RKO (cell line): ENCODE measurements at places on chromosomes 6 and 20.
A peak's percentile ranks its signal among the peaks of the same experiment; 100 is the strongest.

DNA sequence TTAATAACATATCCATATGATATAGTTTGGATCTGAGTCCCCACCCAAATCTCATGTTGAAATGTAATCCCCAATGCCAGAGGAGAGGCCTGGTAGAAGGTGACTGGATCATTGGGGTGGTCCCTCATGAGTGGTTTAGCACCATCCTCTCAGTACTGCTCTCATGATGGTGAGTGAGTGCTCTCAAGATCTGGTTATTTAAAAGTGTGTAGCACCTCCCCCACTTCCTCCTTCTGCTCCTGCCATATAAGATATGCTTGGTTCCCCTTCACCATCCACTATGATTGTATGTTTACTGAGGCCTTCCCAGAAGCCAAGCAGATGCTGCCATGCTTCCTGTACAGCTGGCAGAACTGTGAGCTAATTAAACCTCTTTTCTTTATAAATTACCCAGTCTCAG is 22.9 kb downstream of the IRF4 start:
- no peak for DNase-seq

GRCh38 chr6:137724495-137725211 is 142.4 kb upstream of the TNFAIP3 start:
- DNase-seq, result no peak

DNA sequence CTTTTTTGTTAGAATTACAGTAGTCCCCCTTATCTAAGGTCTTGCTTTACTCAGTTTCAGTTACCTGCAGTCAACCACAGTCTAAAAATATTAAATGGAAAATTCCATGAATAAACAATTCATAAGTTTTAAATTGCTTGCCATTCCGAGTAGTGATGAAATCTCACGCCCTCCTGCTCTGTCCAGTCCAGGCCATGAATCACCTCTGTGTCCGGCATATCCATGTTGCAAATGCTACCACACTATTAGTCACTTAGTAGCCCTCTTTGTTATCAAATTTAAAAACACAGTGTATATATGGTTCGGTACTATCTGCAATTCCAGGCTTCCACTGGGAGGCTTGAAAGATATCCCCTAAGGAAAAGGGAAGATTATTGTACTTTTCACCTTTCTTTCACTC is 164.6 kb upstream of the FAM83B start:
- DNase-seq, result peak; percentile 66

- DNase-seq, result no peak
These were observed 166.2 kb downstream of the SCML4 start for GRCh38 chr6:107657755-107658461.

DNA sequence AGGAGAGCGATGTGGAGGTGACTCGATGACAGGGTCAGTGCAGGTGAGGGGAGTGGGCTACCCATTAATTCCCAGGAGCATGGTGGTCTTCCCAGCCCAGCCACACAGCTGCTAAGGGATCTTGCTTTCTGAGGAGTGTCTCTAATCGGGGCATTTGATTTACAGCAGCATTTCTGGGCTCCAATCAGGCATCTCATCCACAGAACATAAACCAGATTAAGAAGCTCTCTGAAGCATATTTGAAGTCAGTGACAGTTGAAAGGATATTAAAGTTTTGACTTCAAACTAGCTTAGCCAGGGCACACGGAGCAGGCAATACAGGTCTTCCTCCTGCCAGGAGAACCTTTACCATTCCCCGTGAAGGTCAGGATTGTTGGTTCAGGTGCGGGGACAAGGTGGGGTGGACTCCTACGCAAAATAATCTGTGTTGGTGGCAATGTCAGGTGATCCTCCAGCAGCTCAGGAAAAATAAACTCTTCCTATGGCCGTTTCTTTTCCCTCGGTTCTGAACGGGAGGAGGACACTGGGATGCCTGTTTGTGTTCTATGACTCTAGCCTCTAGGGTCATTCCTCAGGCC is 39.9 kb upstream of the ZNF831 start:
- DNase-seq, result no peak

GRCh38 chr6:79833964-79834284 is 113.4 kb downstream of the ELOVL4 start:
- DNase-seq, result no peak

DNA sequence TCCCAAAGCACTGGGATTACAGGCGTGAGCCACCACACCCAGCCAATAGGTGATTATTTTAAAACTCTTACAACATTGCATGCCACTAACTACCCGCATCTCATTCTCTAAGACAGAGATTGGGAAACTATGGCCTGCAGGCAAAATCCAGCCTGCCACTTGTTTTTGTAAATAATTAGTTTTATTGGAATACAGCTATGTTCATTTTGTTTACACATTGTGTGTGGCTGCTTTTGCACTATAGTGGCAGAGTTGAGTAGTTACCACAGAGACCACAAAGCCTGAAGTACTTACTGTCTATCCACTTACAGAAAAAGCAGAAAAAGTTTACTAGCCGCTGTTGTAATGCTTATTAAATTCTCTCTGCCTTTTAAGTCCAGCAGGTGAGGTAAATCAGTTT is 16.4 kb upstream of the PKIG start:
- DNase-seq, result no peak

DNA sequence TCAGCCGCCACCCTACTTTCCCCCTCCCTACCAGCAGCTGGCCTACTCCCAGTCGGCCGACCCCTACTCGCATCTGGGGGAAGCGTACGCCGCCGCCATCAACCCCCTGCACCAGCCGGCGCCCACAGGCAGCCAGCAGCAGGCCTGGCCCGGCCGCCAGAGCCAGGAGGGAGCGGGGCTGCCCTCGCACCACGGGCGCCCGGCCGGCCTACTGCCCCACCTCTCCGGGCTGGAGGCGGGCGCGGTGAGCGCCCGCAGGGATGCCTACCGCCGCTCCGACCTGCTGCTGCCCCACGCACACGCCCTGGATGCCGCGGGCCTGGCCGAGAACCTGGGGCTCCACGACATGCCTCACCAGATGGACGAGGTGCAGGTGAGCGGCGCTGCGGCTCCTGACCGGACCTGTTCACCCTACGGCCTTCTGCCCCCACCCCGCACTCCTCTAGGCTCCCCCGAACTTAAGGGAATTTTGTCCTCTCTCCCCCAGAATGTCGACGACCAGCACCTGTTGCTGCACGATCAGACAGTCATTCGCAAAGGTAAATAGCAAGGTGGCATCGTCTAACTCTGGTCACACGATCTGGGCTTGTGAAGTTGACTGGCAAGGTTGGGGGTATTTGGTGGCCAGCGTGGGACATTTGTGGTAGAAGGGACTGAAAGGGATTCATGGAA is 2.3 kb downstream of the TFAP2C start:
- no peak for DNase-seq

GRCh38 chr6:1164600-1164999 is 147.3 kb upstream of the FOXQ1 start:
- no peak for DNase-seq

- DNase-seq, result no peak
These were observed 159.8 kb upstream of the SYNDIG1 start for GRCh38 chr20:24309596-24309995.
